ENCODE measurements at places on chromosomes 4 and X.

DNA sequence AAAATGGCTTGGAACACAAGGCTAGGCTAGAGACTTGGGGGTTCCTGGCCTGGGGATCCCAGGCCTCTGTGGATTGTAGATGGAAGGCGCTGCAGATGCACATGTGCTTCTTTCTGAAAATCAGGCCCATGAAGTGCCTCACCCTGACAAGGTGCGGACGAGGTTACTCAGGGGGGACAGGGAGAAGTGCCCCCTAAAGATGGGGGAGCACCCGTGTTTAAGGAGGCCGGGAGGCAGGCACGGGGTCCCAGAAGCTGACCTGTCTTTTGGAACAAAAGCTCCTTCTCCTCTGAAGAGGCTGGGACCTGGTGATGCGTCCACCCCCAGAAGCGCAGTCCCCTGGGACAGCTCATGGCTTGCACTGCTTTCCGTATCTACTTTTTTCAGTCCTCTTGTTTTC lies 2.4 kb downstream of the PDZD4 start:
- no peak for DNase-seq

DNA sequence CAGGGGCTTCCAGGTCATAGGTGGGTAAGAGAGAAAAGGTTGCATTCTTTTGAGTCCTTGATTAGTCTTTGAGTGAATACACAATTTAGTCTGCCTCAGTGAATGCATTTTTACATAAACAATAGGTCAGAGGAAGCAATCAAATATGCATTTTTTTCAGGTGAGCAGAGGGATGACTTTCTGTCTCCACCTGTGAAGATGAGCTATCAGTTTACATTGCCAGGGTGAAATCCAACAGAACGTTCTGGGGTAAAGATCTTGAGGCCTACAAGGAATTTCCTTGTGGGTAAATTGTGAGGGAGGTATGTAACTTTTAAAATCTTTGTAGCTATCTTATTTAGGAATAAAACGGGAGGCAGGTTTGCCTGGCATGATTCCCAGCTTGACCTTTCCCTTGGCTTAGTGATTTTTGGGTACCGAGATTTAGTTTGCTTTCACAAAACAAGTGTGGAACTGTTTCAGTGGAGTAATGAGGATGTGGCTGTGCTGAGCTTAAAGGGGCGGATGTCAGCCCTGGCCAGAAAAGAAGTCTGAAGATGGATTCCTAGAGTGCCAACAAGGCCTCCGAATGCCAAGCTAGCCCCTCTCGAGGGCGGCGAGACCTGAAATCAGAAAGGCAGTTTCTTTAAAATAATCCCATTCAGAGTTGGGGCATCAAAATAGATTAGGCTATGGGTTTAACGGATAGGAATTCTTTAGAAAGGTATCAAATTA lies 29.5 kb downstream of the TMEM131L start:
- DNase-seq, result no peak

DNA sequence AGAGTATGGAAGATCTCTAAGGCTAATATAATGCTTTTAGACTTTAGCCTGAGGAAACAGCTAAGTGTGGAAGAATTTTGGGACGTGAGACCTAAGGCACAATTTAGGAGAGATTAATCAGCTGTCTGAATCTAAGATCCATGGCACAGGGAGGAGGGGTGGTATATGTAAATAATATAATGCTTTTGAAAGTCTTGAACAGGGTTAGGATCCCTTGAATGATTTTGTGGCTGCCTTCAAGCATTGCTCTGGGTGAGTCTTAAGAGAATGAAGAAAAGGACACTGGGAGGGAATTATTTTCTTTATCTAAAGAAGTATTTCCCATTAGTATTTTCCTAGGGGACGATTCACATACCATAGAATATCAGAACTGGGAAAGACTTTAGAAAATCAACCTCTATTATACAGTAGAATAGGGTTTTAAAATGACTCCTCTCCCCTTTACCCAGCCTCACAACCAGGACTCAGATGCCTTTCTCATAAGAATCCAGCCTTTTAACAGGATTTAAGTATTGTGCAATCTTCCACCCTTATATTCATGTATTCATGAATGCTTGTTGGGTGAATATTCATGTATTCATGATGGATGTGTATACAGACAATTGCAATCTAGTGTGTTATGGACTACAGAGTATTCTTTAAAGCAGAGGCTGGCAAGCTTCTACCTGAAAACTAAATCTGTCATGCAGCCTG lies 664.2 kb upstream of the CPEB2 start:
- no peak for DNase-seq

GRCh38 chr4:4328840-4329239 lies 38.8 kb downstream of the ZBTB49 start:
- no peak for DNase-seq

GRCh38 chr4:39544580-39545315 lies 17.5 kb upstream of the UGDH start:
- no peak for DNase-seq

DNA sequence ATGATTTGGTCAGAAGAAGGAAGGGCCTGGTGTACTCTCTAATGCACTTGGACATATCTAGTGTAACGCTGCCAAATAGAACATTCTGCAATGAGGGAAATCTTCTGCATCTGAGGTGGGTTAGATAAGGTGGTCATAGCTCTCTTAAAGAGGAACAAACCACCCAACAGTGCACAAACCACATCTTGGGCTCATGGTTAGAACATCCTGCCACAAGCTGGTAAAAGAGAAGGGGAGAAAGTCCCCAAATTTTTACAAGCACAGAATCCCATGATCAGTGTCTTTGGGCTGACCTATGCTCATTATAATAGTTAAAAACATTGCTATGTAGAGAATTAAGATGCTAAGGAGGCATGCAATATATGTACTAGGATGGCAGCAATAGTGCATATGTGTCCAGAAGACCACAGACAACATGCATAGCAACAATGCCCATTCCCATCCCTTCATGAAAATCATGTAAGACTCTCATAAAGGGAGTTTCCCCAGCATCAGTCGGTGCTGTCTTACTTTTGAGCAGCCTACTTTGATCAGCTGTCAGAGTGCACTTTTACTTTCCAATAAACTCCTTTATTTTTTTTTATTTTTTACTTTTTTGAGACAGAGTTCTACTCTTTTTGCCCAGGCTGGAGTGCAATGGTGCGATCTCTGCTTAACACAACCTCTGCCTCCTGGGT lies 99.7 kb upstream of the SLC7A11 start:
- DNase-seq, result no peak

- no peak for DNase-seq
These were observed 253.8 kb upstream of the KCNIP4 start for GRCh38 chr4:22202246-22202974.

GRCh38 chr4:163631288-163631687 lies 136.8 kb downstream of the TMA16 start:
- no peak for DNase-seq

Measured in activated CD4-positive, alpha-beta T cell treated with anti-CD3 and anti-CD28 coated beads for 48 hours (primary cell).